ENCODE measurements at places on chromosomes 1 and 21. TPM values are rescaled to one million over a fixed set of nuclear protein-coding genes. Genes with fewer than 3 reads are reported as not detected.

TFF3 gene
- total RNA-seq: not detected

CAMTA1 gene
- 91.9 TPM for total RNA-seq

EGLN1 gene
- 31.2 TPM for total RNA-seq

LCE1D gene
- not detected for total RNA-seq

EBNA1BP2 gene
- 59.4 TPM for total RNA-seq

ILDR2 gene
- 0.25 TPM for total RNA-seq

LEFTY2 gene
- not detected for total RNA-seq

LCK gene
- total RNA-seq: not detected

CFHR2 gene
- total RNA-seq: not detected

CRP gene
- total RNA-seq: not detected

TMCC2 gene
- total RNA-seq: 7.0 TPM

KRTAP11-1 gene
- not detected for total RNA-seq

ORC1 gene
- 12.6 TPM for total RNA-seq

GBP6 gene
- not detected for total RNA-seq

ACTA1 gene
- not detected for total RNA-seq

MYBPHL gene
- not detected for total RNA-seq

PARS2 gene
- total RNA-seq: 3.8 TPM

MTARC2 gene
- 2.0 TPM for total RNA-seq

DMBX1 gene
- total RNA-seq: not detected

CR1L gene
- total RNA-seq: not detected

OR2T33 gene
- not detected for total RNA-seq

CLCA1 gene
- total RNA-seq: not detected

CCDC190 gene
- total RNA-seq: 4.6 TPM

DDAH1 gene
- total RNA-seq: 88.9 TPM

HCRTR1 gene
- total RNA-seq: 0.18 TPM

LAMB3 gene
- 5.9 TPM for total RNA-seq

CRB1 gene
- 0.09 TPM for total RNA-seq

TRAF5 gene
- total RNA-seq: 20.6 TPM

SYTL1 gene
- total RNA-seq: 0.09 TPM

ALX3 gene
- not detected for total RNA-seq

PER3 gene
- total RNA-seq: 35.5 TPM

ETV3L gene
- not detected for total RNA-seq

PDZK1IP1 gene
- not detected for total RNA-seq

TTC24 gene
- not detected for total RNA-seq

CCDC30 gene
- 5.8 TPM for total RNA-seq

PRKCZ gene
- total RNA-seq: 1.6 TPM

CRYBG2 gene
- total RNA-seq: not detected

PODN gene
- 47.5 TPM for total RNA-seq

OVAAL gene
- not detected for total RNA-seq

STPG1 gene
- 10.0 TPM for total RNA-seq

TEDDM1 gene
- total RNA-seq: not detected

TMEM54 gene
- 33.1 TPM for total RNA-seq

RPRD2 gene
- total RNA-seq: 19.3 TPM

MFAP2 gene
- total RNA-seq: 47.7 TPM

CD53 gene
- not detected for total RNA-seq

MPC2 gene
- total RNA-seq: 49.3 TPM

TRABD2B gene
- total RNA-seq: 0.16 TPM

PLA2G2C gene
- total RNA-seq: not detected

KCNT2 gene
- 8.0 TPM for total RNA-seq

TIE1 gene
- total RNA-seq: 0.81 TPM

F3 gene
- total RNA-seq: 24.0 TPM

AMY1A gene
- total RNA-seq: not detected

RGSL1 gene
- total RNA-seq: not detected

AIM2 gene
- not detected for total RNA-seq

HFM1 gene
- total RNA-seq: 0.49 TPM

SUSD4 gene
- 1.9 TPM for total RNA-seq

TRNP1 gene
- total RNA-seq: 19.1 TPM

FAM78B gene
- total RNA-seq: 0.27 TPM

ERG gene
- 9.9 TPM for total RNA-seq

Measured in fibroblast of the aortic adventitia (primary cell).